ENCODE measurements at places on chromosomes 16 and 17. TPM values are rescaled to one million over a fixed set of nuclear protein-coding genes. Genes with fewer than 3 reads are reported as not detected.

PRRT2 gene
- total RNA-seq, result not detected

SRL gene
- total RNA-seq, result not detected

FBF1 gene
- 11.6 TPM for total RNA-seq

ADAP2 gene
- 6.8 TPM for total RNA-seq

CACNG1 gene
- not detected for total RNA-seq

TNFRSF17 gene
- not detected for total RNA-seq

TBC1D3L gene
- total RNA-seq, result 4.2 TPM

GAA gene
- 40.2 TPM for total RNA-seq

CCDC200 gene
- not detected for total RNA-seq

TM4SF5 gene
- not detected for total RNA-seq

C16orf74 gene
- 62.1 TPM for total RNA-seq

KRTAP16-1 gene
- not detected for total RNA-seq

KRTAP4-6 gene
- not detected for total RNA-seq

PIEZO1 gene
- 206 TPM for total RNA-seq

DNAAF8 gene
- total RNA-seq, result not detected

ORMDL3 gene
- 30.8 TPM for total RNA-seq

DNAAF1 gene
- total RNA-seq, result not detected

ENDOV gene
- total RNA-seq, result 15.3 TPM

CIITA gene
- total RNA-seq, result 0.07 TPM

CFAP119 gene
- total RNA-seq, result 3.0 TPM

ARHGAP23 gene
- 67.6 TPM for total RNA-seq

CDIP1 gene
- total RNA-seq, result 30.5 TPM

SP6 gene
- total RNA-seq, result 5.2 TPM

GLIS2 gene
- 3.2 TPM for total RNA-seq

FNDC8 gene
- not detected for total RNA-seq

KCNH6 gene
- not detected for total RNA-seq

ZNF48 gene
- total RNA-seq, result 9.5 TPM

WBP2 gene
- total RNA-seq, result 54.4 TPM

CLEC18C gene
- total RNA-seq, result 0.14 TPM

AKTIP gene
- total RNA-seq, result 36.2 TPM

OR1A1 gene
- not detected for total RNA-seq

GRB7 gene
- total RNA-seq, result 26.3 TPM

CES1 gene
- total RNA-seq, result not detected

ABCC12 gene
- total RNA-seq, result not detected

RNF222 gene
- total RNA-seq, result 1.4 TPM

PSMC5 gene
- 79.1 TPM for total RNA-seq

DRC7 gene
- not detected for total RNA-seq

ASGR1 gene
- 0.21 TPM for total RNA-seq

ZNF668 gene
- 32.0 TPM for total RNA-seq

HLF gene
- 0.28 TPM for total RNA-seq

TGFB1I1 gene
- total RNA-seq, result 16.9 TPM

PRR15L gene
- total RNA-seq, result 10.8 TPM

SSH2 gene
- 6.2 TPM for total RNA-seq

RHBDL3 gene
- total RNA-seq, result not detected

HP gene
- not detected for total RNA-seq

KSR1 gene
- total RNA-seq, result 17.1 TPM

KRTAP3-1 gene
- total RNA-seq, result not detected

SNAI3 gene
- total RNA-seq, result 0.71 TPM

NACA2 gene
- total RNA-seq, result not detected
